ENCODE measurements at places on chromosomes 7 and 10. TPM values are rescaled to one million over a fixed set of nuclear protein-coding genes. Genes with fewer than 3 reads are reported as not detected.

DNA sequence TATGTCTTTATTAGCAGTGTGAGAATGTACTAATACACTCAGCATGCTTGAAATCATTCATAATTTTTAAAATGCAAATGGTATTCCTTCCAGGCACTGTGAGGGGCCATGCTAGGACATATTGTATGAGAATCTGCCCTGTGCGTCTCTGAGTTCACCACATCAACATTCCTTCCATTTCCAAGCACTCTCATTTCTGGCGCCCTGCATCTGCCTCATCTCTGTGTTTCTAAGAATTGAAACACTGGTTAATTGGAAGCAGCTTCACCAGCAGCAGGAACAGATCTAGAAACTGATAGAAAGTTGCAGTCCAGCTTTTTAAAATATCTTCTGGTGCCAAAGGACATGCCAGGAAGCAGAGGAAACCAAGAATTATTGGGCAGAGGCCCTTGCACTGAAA, 555.9 kb upstream of the DPP6 start:
- DNase-seq = no peak

DNA sequence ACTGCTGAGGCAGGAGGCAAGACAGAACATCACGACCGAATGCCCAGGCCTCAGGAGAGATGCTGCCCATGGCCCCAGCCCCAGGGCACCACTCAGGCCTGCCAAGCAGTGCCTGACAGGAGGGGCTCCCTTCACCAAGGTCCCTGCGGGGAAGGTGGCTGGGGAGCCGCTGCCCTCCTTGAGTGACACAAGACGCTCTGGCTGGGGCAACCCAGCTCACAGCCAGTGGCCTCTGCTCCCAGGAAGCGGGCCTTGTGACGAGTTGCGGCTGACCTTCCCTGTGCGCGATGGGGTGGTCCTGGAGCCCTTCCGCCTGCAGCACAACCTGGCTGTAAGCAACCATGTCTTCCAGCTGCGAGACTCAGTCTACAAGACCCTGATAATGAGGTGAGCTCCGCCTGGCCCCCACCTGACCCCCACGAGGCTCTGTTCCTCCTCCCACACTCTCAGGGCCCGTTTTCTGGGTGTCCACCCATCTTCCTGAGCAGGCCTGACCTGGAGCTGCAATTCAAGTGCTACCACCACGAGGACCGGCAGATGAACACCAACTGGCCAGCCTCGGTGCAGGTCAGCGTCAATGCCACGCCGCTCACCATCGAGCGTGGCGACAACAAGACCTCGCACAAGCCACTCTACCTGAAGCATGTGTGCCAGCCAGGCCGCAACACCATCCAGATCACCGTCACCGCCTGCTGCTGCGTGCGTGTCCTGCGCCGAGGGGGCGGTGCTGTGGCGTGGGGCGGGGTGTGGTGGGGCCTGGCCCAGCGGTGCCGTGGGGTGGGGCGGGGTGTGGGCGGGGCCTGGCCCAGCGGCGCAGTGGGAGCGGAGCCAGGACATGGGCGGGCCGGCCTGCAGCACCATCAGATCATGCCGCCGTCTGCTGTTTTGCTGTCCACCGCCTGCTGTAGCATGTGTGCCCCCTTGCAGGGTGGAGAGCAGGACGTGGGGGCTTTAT, 12.8 kb downstream of the ZMIZ2 start:
- DNase-seq = no peak

- no peak for DNase-seq
Measured at GRCh38 chr7:129561677-129562359, 49.7 kb upstream of the NRF1 start.

- no peak for DNase-seq
Measured at GRCh38 chr10:52818019-52818418, 45.4 kb upstream of the MBL2 start.

DNA sequence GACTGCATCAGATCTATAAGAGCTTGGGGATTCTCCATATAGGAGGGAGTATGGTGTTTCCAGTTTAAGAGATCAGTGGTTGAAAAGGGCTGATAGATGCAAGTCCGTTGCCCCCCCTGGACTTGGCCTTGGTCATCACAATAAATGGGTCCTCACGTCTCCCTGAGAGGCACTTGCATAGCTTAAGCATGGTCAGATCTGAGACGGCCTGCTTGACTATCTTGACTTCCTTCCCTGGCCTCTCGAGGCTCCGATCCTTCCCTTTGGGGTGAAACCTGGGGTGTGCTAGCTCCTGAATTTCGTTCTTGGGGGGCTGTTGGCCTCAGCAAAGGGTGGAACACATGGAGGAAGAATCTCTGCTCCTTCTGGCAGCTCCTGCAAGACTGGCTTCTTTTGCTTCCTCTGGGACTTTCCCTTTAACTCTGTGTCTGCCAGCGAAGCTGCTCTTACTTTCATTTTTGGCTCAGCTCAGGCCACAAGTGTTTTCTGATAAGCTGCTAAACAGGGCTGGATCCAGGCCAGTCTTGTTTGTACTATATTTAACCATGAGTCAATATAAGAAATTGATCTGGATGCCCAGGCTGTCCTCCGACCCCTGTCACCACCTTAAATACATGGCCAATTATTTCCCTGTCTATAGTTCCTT, 11.2 kb upstream of the ZNF485 start:
- DNase-seq = no peak

Gene KLF14
- not detected for total RNA-seq

Gene MRLN
- total RNA-seq = not detected

Gene FEZF1
- not detected for total RNA-seq
